Progenitor cell of endocrine pancreas (in vitro differentiated cells): ENCODE measurements at places on chromosomes 7 and 10. TPM values are rescaled to one million over a fixed set of nuclear protein-coding genes. Genes with fewer than 3 reads are reported as not detected.

GRCh38 chr7:86653919-86654659 lies 10.4 kb downstream of the GRM3 start:
- no peak for DNase-seq

DNA sequence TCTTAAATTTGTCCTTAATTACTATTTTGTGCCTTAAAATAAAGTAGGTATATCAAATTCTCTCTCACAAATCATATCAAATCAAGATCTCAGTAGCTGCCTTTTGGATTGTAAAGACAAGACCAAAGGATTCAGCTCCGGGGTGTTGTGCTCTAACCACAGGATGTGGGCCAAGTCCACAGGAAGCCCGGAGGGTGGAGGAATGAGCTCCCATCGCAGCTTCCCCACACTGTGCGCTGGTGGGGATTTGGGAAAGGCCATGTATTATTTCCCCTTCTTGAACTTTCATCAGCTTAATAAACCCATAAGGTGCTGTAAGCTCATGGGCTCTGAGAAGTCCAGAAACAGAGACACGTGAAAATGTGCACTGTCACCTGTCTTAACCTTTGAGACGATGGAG lies 241.6 kb upstream of the TCERG1L start:
- no peak for DNase-seq

DNA sequence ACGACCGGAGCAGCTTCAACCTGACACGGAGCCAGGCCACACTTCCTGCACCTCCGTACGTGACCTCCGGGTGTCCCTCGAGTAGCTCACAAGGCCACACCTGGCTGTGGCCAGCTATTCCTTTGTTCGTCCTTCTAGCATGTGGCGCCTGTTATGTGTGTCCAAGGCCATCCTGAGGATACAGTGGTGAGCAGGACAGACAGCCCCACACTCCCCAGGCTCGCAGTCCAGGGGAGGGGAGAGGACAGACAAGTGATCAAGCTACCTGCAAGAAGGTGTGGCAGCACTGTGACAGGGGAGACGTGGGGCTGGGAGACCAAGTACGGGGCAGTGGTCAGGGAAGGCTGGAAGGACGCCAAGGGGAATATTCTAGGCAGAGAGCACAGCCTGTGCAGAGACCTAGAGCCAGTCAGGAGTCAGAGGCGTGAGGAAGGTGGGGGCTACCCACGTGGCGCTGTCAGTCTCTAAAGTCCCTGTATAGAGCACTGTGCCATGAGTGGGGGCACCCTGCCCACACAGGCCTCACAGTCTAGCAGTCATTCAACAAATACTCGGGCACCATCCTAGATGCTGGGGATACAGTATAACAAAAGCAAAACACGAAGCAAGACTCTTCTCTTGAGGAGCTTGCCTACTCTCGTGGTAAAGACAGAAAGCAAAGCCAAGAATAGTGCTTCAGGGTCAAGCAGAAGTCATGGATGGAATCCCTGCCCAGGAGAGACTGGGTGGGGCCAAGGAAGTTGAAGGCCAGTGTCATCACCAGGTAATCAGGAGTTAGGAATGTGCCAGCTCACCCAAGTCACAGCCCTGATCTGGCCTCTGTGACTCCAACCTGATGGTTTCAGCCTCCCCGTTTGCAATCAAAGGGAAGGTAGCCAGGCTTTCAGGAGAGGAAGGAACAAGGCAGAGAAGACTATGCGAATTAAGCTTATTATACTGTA lies 58.6 kb downstream of the PROSER2 start:
- DNase-seq, result no peak

DNA sequence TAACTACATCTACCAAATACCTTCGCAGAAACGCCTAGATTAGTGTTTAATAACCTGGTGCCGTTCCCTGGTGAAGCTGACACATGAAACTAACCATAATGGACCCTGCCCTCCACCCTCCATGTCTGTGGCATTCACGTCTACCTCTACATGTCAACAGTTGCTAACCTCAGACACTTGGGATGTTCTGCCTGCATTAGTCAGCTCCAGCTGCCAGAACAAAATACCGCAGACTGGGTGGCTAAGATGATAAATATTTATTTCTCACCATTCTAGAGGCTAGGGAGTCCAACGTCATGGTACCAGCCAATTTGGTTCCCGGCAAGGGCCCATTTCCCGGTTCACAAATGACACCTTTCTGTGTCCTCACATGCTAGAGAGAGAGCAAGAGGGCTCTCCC lies 118.5 kb upstream of the CHST15 start:
- no peak for DNase-seq

DNA sequence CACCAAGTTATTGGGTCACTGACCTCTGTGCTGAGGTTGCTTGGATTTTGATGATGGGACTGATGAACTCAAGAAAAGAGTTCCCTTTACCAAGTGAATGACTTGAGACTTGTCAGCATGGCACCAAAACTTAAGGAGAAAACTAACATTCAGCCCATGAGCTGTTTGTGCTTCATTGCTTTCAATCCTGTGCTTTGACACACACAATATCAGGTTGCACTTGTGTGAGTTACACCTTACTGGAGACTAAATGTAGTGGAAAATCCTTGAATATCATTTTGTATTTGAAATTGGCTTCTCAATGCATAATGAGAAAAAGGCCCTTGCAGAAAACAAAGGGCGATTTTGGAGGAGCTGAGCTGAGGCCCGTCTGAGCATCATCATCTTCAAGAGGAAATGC lies 2.7 kb downstream of the BAG3 start:
- DNase-seq, result no peak

DNA sequence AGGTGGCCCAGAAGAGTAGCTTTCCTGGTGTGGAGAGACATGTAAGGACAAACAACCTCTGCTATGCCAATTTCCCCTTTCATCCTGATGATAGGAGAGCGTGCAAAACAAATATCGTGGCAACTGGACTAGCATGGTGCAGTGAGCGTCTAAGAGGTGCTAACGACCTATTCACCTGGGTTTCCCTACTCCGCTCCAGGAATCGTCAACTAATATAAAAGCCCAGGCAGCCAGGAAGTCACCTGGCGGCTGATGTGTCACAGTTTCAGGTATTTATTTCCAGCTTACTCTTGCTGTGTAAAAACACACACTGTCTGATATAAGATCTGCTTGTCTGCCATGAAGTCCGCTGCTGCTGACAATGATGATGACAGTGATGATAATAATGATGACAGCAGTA lies 56.5 kb upstream of the EFCAB10 start:
- no peak for DNase-seq

DNA sequence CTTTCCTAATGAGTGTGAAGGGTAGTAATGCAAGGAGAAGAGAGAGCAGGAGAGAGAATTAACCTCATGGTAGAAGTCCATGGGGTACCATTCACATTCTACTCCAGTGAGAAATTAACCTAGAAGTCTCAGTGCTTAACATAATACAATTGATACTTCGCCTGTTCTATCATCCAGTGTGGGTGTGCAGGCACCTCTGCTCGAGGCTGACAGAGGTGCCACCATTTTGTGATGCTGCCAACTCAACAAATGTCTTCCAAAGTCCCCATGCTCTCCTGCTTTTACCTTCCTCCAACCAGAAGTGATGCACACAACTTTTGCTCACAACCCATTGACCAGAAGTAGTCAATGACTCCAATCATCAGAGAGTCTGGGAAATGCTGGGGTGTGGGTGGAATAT lies 118.3 kb upstream of the LAMB4 start:
- no peak for DNase-seq

GRCh38 chr7:151187409-151188251 lies 580 bp upstream of the ASB10 start:
- DNase-seq, result no peak

GRCh38 chr10:20257422-20257821 lies 441.2 kb downstream of the PLXDC2 start:
- no peak for DNase-seq

GRCh38 chr10:131726967-131727366 lies 173.8 kb upstream of the PPP2R2D start:
- no peak for DNase-seq

DNA sequence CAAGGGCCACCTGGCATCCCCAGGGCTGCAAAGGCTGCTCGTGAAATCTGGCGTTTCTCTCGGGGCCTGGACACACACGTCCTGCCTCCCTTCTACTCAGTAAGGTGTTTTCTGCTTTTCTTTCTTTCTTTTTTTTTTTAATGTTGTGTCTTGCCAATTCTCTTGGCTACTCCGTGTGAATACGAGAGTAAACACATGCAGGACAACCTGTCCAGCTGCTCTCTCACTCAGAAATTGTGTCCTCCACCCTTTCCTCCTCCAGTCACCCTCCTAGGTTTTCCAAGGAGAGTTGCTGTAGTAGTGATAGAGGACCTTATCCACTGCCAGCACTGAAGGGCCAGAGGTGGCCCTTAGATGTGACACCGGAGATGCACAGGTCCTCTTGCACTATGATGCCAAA lies 858 bp upstream of the TEX36 start:
- no peak for DNase-seq

The TUBAL3 gene
- total RNA-seq, result not detected in 2 replicates

The HDAC9 gene
- 3.6 and 5.9 TPM in 2 replicates for total RNA-seq

The SEMA4G gene
- total RNA-seq, result 57.1 and 62.3 TPM in 2 replicates

The FFAR4 gene
- total RNA-seq, result 0.07 and 0.13 TPM in 2 replicates

The CLEC2L gene
- total RNA-seq, result 0.22 TPM in 1 of 2 replicates, not detected in the other

The GPRIN2 gene
- total RNA-seq, result 14.0 and 19.8 TPM in 2 replicates

The ECHDC3 gene
- total RNA-seq, result 2.3 and 2.4 TPM in 2 replicates
